HCT116 (cell line): ENCODE measurements at places on chromosomes 6 and 20.

- H3K27me3 ChIP-seq: peaks cover 21% of the 10 kb centered on the region
- no peaks in the 10 kb centered on the region for H3K36me3 ChIP-seq
- H3K27ac ChIP-seq: no peak overlapping the region
- no peaks in the 10 kb centered on the region for H3K4me1 ChIP-seq
- H3K4me3 ChIP-seq: no peak overlapping the region
These were observed 21.2 kb downstream of the CLVS2 start for GRCh38 chr6:123017104-123017682.

- no peak overlapping the region for H3K27ac ChIP-seq
- H3K27me3 ChIP-seq: no peaks in the 10 kb centered on the region
- H3K4me3 ChIP-seq: no peak overlapping the region
- H3K4me1 ChIP-seq: peaks cover 24% of the 10 kb centered on the region
- no peak for DNase-seq
These were observed 14.3 kb upstream of the FOXP4 start for GRCh38 chr6:41531591-41532582.

- no peak overlapping the region for H3K27ac ChIP-seq
- no peak overlapping the region for H3K4me3 ChIP-seq
- H3K27me3 ChIP-seq: no peaks in the 10 kb centered on the region
These were observed 3.7 kb downstream of the SYS1 start for GRCh38 chr20:45366631-45367030.

DNA sequence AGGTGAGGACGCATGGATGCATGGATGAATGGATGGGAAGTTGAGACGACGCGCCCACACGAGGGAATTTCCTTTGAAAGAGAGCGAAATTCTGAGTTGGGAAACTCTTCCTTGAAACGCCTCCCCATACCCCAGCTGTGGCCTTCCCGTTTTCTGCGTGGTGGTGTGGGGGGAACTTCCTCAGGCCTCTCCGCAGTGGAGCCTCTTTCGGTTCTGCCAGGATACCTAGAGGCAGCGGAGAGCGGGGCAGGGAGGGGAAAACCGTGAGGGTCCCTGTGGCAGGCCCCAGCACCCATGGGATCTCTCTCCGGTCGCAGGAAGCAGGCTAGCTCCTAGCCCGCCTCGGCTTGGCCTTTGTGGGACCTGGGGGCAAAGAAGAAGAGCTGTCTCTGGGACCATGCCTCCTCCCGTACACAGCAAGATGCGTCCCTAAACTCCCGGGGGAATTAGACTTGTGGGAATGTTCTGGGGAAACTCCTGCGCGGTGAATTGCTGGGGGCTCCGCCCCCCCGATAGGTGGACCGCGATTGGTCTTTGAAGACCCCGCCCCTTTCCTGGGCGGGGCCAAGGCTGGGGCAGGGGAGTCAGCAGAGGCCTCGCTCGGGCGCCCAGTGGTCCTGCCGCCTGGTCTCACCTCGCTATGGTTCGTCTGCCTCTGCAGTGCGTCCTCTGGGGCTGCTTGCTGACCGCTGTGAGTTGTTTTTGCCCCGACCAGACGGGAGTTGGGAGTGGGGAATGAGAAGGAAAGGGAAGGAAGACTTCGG is at the start of gene CD40:
Gene CD40, plus strand, starts transcription at position 611 of the 764 bp plus-strand sequence. Its CDS starts 30 bp downstream, at position 641.
- H3K4me3 ChIP-seq: peak within 1 kb of the TSS; percentile 71
- H3K27ac ChIP-seq: peak within 1 kb of the TSS; percentile 33
- peaks cover 11% of the 10 kb centered on the region for H3K4me1 ChIP-seq
- no peaks in the 10 kb centered on the region for H3K27me3 ChIP-seq

DNA sequence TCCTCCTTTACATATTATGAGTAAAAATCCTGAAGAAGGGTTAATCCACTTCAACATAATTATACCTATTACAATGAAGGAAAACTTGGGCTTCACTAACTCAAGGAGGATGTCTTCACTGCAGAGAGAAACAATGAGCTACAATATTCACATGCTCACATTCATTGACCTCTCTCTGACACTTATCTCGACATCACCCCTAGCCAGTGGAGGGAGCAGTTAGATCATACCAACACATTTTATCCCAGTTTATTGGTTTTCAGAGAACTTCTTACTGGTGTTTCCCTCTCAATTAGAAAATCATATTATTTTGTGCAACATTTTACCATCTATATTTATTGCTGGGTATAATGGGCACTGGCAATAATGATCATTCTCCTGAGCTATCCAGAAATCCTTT is 646.5 kb downstream of the TENT5A start:
- H3K4me1 ChIP-seq: no peaks in the 10 kb centered on the region
- no peaks in the 10 kb centered on the region for H3K36me3 ChIP-seq
- H3K27ac ChIP-seq: no peak overlapping the region
- no peak for DNase-seq
- H3K27me3 ChIP-seq: no peaks in the 10 kb centered on the region
